ENCODE measurements at places on chromosomes 6 and 20.

- DNase-seq, result no peak
These were observed 22.4 kb downstream of the ZNF311 start for GRCh38 chr6:28982476-28983266.

- no peak for DNase-seq
These were observed 56.5 kb upstream of the CCN2 start for GRCh38 chr6:132007474-132008190.

- DNase-seq, result no peak
These were observed 1117.7 kb upstream of the MAP3K7 start for GRCh38 chr6:91704531-91704930.

GRCh38 chr20:62888910-62889309, 27.3 kb upstream of the TCFL5 start:
- DNase-seq, result no peak

DNA sequence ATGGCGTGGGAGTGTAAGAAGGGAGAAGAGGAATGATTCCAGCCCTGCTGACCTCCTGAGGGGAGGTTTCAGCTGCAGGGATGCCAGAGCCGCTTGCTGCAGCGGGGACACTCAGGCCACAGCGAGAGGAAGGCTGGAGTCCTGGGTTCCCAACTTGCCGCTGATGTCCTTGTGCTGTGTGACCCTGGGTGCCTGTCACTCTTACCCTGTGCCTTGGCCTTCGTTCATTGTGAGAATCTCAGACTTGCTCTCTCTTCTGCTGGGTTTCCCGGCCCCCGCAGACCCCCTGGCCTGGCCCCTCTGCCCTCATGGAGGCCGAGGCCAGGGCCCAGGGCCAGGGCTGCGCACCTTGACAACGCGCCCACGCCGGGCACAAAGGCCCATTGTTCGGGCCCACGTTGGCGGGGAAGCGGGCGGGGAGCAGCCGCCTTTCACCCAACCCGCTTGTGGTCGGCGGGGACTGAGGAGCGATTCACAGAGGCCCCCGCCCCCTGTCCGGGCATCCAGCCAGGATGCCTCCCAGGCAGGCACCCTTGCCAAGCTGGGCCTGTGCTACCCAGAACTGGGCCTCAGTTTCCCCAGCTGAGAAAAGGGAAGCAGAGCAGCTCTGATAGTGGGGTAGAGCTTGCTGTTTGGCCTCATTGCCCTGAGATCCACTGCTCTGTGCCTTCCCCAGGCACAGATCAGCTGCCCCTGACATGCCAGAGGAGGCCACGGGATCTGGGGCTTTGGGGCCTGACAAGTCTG, 52.4 kb downstream of the CEBPB start:
- no peak for DNase-seq

DNA sequence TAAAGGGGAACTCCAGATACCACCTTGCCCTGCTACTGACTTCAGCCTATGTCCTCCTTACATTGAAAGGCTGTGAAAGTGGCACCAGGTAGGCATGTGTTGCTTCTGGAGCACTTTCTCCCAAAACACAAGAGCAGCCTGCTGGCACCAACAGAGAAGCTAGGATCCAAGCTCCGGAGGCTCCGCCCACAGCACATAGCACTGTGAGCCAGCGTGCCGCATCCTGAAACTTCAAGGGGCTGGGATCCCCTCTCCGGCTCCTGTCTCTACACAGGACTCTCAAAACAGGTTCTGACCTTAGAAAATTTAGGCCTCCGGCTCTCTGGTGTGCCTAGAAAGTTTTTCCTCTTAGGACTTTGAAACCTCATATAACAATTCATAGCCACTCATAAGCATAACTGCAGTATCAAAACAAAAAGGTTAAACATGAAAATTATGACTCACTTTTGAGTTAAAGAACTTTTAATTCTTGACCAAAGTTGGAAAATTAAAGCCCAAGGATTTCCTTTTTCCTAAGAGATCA, 41.1 kb downstream of the EZR start:
- no peak for DNase-seq

GRCh38 chr20:37735541-37735940, 41.7 kb downstream of the CTNNBL1 start:
- DNase-seq, result no peak

GRCh38 chr6:13188306-13188705, 140.0 kb downstream of the TBC1D7 start:
- no peak for DNase-seq

DNA sequence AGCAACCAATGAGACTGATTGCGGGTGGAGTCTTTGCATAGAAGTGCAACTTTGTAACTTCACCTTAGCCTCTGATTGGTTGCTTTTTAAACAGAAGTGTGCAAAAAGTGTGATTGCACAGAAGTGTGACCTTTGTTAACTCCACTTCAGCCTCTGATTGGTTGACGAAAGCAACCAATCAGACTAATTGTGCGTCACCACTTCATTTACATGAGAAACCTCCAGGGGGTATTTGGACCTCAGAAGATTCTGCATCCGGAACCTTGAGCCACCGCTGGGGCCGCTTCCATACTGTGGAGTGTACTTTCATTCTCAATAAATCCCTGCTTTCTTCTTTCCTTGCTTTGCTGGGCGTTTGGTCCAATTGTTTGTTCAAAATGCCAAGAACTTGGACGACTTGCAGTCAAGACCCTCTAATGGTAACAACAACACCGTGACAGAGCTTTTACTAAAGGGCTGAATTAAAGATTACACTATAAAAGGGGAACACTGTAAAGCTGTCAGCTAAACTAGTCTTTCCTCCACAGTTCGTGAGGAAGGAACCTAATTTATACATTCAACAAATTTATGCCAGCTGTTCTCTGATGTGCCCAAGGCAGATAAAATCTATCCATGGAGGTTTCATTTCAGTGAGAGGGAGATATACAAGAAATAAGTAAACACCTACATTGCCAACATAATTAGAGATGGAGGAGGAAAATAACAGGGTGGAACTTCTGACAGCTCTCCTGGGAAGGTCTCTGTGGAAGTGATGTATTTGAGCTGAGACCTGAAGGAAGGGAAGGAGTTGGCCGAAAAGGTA, 1.4 kb upstream of the HECA start:
- DNase-seq, result no peak

GRCh38 chr6:164195942-164196281, 781.4 kb downstream of the QKI start:
- no peak for DNase-seq

DNA sequence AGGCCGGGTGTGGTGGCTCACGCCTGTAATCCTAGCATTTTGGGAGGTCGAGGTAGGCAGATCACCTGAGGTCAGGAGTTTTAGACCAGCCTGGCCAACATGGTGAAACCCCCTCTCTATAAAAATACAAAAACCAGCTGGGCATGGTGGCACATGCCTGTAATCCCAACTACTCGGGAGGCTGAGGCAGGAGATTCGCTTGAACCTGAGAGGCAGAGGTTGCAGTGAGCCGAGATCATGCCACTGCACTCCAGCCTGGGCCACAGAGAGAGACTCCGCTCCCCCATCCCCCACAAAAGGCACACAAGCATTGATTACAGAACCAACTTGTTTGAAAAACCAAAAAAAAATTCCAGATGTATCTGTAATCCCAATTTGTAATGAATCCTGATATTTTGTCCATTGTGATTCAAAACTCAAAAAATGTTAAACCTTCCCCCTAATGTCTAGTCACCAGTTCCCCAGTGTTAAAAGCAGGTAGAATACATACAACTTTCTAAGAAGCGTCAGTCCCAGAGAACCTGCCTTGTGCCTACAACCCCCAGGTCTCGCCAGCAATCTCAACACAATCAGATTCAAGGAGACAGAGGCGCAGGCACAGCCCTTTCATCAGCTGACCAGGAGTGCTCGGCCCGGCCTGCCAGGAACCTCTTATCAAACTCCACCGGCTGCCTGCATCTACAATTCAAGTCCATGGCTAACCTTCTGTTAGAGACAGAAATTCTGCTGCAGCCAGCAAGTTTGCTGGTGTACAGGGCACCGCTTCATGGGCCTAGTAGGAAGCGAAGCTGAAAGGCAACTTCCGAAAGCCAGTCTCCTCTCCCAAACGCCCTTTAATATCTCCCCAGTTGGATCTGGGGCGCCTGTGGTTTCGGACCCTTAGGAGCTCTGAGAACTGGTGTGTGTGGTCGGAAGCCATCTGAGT, 2.1 kb downstream of the EZR start:
- DNase-seq, result no peak

GRCh38 chr6:153106021-153106420, 25.1 kb downstream of the RGS17 start:
- no peak for DNase-seq
